Inflammatory macrophage treated with lipopolysaccharide for 1 hour (primary cell): ENCODE measurements at places on chromosomes 3 and 15.
A peak's percentile ranks its signal among the peaks of the same experiment; 100 is the strongest.

- no peak for DNase-seq
Observed at GRCh38 chr3:156216852-156217251, 96.5 kb downstream of the KCNAB1 start.

GRCh38 chr3:13095408-13095937, 22.2 kb upstream of the IQSEC1 start:
- no peak for DNase-seq

DNA sequence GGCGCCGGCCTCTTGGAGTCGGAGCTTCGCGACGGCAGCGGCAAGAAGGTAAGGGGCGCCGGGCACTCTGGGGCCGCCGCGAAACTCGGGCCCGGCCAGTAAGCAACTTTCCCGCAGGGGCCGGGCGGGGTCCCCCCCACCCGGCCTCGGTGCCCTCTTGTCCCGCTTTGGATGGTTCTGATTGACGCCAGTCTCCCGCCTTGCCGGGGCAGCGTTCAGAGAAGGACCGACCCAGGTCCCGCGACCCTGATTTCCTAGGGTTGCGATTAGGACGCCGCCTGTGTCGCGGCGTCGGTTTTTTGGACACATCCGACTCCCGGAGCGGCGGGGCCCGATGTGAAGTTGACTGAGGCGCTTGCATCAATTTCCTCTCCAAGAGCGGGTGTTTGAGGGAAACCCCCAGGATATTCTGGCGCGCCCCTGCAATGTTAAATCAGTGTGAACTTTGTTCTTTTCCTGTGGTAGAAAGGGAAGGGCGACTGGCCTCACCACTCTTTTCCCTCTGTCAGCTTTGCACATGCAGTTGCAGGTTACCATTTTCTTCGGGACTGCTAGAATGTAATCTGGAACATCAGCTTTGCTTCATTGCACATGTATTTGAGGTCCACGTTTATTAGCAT, 755 bp downstream of the PDE8A start:
- DNase-seq, result peak; percentile 94

DNA sequence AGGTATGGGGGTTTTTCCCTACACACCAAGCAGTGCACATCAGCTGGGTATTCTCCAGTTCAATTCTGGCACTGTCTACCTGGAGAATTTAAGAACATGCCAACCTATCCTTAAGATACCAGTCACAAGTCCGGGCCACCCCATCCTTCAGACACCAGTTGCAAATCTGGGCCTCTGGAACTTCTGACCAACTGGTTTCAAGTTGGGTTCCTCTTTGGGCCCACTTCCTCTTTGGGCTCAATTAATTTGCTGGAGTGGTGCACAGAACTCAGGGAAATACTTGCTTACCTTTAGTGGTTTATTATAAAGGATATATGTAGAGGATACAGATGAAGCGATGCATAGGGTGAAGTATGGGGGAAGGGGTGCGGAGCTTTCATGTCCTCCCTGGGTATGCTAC, 25.3 kb downstream of the GLCE start:
- peak; percentile 15 for DNase-seq

GRCh38 chr3:32009957-32010356, 28.4 kb downstream of the ZNF860 start:
- no peak for DNase-seq

DNA sequence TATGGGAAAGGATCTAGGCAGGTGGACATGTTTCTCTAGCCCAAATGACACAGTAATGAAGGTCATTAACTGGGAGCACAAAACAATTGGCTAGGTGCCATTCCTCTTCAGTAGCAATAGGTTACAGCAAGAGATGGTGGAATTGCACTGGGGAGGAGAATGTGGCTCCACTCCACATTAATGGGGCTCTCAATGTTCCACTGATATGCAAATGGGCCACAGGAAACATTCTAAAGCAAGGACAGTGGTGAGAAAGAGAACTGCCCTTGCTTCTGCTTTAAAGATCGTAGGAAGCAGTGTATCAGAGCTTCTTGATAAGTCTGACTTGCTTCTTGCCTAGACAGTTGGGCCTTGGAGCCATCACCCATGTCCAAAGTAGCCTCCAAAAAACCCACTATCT, 271.4 kb upstream of the PPP2R3A start:
- no peak for DNase-seq

DNA sequence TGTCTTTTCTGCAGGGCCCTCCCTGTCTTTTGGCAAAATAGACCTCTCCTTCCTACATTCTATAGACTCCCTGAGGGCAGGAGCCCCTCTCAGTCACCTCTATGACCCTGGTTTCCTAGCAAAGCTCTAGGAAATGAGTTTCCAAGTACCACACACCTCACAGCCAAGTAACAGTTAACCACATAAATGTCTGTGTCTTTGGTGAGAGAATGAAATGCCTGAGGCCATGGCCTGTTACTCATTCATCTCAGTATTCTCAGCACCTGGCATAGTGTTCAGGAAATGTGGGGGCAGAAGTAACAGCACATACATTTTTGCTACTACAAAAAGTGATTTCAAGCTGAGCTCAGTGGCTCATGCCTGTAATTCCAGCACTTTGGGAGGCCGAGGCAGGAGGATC, 21.0 kb downstream of the RFT1 start:
- DNase-seq, result no peak
